ENCODE measurements at places on chromosomes 7 and 10.

- DNase-seq = no peak
These were observed 125.5 kb downstream of the PON1 start for GRCh38 chr7:95198863-95199262.

GRCh38 chr7:26723129-26723528, 141.3 kb downstream of the SKAP2 start:
- DNase-seq = no peak

DNA sequence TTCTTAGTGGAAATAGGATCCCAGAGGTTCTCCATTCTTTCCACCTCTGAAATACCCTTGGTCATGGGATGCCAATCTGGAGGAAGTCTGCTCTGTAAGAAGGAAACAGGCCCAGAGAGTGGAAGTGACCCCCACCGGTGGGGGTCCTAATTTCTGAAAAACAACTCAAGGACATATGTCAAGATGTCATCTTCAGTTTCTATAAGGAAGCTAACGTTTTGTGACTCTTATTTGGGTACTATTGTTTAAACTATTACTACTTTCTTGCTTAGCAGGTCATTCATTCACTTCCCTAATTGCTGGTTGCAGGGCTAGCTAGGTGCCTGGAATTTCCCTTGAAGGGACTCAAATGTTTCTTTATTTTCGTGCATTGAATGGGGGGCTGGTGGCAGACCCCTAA, 1.9 kb upstream of the ZNF775 start:
- DNase-seq = no peak

GRCh38 chr10:15223174-15223573, 54.7 kb upstream of the NMT2 start:
- DNase-seq = no peak

DNA sequence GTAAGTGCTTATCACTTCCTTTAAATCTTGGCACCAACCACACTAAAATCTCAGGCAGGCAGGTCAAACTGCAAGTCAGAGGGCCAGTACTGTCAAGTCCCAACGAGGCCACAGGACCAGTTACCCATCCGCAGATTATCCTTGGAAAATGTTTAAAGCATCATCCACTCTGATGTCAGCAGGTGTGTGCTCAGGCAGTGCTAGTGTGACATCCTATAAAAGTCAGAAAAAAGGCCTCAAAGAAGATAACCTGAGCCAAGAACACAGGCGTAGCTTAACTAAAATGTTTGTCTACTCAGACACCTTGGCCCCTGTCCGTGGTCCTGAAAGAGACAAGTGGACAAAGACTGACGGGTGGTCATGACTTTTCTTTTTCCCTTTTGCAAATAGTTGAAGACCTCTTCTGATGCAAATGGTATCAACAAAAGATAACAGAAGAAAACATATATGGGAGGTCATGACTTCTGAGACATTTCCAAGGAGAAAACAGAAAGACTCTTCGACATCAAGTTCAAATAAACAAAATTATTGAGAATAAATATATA, 309.3 kb downstream of the KCNMA1 start:
- DNase-seq = no peak

DNA sequence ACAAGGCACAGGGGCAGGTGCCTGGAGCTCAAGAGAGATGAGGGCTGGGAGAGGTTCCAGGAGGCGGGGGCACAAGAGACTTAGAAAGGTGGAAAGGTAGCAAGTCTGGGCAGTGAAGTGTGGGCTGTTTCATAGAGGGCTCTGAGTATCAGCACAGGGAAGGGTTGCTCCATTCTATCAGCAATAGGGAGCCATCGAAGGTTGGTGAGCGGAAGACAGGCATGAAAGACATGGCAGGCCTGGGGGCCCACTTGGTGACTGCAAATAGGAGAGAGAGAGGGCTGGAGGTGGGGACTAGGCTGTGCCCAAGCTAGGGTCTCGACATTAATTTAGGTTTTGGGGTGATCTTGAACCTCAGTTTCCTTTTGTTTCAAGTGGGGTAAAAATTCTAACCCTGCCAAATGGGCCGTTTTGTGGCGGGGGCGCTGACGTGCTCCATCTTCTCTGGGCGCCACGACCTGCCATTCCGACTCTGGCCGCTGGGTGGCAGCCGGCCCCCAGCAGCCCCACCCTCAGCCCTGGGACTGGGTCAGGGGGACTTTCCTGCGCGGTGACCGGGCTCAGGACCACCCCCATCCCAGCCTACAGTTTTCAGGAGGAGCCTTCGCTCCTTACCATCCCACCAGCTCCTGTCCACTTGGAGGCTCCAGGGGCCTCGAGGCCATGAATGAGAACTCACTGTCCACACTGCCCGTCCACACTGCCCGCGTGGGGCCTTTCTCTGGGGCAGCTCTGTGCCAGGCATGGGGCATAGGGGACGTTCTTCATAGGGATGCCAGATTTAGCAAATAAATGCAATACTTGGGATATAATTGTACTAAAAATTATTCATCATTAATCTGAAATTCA, 37.2 kb upstream of the PCBD1 start:
- peak; percentile 10 for DNase-seq

- no peak for DNase-seq
These were observed 2.7 kb downstream of the RHBDD2 start for GRCh38 chr7:75881436-75882095.

GRCh38 chr10:23869548-23869947, 339.4 kb upstream of the KIAA1217 start:
- DNase-seq = no peak

DNA sequence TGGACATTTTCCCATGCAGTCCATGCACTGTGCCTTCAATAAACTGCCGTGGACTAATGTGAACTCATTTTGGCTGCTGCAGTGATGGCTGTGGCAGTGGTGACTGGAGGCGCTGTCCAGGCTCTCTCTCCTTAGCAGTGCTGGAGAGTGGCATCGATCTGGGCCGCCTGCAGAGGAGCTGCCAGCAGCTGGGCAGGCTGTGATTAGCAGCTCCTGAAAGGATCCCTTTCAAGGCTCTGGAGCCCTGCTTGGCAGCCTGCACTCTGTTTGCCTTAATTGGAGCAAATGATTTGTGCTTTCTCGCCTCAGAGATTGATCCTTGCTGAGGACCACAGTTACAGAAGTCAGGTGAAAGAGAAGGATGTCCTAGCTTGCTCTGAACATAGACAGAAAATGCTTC, 130.1 kb upstream of the VWC2 start:
- DNase-seq = no peak

DNA sequence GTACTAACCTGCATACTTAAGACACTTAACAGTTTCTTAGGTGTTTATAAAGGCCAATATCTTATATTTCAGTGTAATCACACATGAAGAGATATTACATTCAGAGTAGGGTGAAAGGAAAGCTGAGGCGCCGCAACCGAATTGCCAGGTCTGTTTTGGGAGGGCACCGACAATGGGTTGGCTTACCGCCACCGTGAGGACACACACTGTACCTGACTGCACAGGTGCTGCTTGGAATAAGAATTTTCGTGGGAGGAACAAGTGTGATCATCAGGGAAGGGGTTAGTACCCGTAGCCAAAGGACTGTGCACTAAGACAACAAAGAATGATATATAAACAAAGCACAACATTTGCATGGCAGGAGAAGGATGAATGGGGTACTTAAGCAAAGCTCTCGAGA, 591.8 kb downstream of the SUGCT start:
- no peak for DNase-seq

DNA sequence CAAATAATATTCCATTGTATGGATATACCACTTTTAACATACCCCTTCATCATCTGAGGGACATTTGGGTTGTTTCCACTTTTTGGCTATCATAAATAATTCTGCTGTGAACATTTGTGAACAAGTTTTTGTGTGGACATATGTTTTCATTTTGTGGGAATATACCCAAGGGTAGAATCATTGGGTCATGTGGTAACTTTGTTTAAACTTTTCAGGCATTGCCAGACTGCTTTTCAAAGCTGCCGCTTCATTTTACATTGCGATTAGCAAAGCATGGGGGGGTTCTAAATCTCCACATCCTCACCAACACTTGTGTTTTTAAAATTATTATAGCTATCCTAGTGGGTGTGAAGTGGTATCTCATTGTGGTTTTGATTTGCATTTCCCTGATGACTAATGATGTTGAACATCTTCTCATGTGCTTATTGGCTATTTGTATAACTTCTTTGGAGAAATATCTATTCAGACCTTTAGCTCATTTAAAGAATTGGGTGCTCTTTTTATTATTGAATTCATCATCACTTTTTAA, 8.4 kb upstream of the HHEX start:
- DNase-seq = no peak

DNA sequence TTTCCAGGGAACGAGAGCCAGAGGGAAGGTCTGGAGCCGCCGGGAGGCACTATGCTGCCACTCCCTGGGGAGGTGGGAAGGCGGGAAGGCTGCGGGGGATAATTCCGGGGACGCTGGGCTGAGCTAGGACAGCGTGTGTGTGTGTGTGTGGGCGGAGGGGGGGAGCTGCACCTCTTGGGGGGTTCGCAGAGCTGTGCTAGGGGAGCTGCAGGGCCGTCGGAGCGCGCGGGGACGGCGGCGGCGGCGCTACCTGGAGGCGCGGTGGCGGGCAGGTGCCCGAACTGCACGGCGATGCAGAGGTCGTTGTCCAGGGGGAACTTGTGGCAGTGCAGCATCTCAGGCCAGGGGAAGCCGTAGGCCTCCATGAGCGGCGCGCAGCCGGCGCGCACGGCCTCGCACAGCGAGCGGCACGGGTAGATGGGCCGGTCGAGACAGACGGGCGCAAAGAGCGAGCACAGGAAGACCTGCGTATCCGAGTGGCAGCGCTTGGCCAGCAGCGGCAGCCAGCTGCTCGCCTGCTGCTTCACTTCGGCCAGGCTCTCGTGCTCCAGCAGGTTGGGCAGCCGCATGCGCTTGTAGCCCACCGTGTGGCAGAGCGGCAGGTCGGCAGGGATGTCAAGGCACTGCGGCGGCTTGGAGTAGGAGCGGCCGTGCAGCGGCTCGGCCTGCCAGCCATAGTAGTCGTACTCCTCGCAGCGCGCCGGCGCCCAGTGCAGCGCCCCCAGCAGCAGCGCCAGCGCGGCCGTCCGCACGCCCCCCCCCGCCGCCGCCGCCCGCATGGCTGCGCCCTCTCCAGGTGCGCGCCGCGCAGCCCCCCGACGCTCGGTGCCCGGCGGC, 526 bp downstream of the SFRP5 start:
- peak; percentile 32 for DNase-seq

DNA sequence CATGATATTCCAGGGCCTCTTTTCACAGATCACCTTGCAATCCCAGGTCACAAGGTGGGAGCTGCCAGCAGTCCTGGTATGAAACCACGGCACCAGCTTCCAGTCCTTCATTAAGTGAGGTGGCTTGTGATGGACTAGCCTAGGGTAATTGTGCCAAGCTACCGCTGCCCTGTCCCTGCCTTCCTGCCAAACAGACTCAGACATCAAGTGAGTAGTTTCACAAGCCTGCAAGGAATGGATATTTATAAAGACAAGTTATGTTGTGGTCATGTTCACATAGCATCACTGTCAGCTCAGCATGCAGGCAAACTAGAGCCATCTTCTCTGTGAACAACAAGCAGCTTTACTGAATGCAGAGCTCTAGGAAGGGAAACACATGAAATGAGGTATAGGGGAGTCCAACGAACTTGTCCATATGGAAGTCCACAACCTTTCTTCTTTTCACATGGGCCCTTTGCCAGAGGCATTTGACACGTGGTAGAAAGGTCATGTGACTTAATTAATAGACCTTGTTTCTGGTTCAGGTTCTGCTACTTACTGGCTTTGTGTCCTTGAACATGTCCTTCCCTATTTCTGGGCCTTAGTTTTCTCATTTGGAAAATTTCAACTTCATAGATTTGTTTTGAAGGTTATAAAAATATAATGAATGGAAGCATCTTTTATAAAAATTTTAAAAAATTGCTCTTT, 1061.2 kb downstream of the KCNMA1 start:
- DNase-seq = no peak

- DNase-seq = no peak
These were observed 45.8 kb upstream of the SRRM3 start for GRCh38 chr7:76155938-76156337.

DNA sequence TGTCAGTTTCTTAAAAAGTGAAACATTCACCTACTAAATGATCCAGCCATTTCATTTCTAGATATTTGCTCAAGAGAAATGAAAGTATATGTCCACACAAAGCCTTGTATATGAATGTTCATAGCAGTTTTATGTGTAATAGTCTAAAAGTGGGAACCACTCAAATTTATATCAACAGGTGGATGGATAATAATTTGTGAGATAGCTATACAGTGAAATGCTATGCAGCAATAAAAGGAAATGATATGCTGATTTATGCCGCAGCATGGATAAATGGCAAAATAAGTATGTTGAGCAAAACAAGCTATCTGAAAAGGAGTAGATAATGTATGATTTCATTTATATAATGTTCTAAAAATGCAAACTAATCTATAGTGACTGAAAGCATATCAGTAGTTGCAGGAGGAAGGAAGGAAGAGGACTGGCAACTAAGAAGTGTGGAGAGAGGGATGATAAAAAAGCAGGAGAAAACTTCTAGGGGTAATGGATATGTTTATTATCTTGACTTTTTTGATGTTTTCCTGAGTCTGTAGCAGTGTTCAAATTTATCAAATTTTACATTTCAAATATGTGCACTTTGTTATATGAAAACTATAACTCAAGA, 80.6 kb downstream of the ABCB5 start:
- DNase-seq = no peak

GRCh38 chr10:132153616-132154217, 33.0 kb upstream of the DPYSL4 start:
- no peak for DNase-seq

DNA sequence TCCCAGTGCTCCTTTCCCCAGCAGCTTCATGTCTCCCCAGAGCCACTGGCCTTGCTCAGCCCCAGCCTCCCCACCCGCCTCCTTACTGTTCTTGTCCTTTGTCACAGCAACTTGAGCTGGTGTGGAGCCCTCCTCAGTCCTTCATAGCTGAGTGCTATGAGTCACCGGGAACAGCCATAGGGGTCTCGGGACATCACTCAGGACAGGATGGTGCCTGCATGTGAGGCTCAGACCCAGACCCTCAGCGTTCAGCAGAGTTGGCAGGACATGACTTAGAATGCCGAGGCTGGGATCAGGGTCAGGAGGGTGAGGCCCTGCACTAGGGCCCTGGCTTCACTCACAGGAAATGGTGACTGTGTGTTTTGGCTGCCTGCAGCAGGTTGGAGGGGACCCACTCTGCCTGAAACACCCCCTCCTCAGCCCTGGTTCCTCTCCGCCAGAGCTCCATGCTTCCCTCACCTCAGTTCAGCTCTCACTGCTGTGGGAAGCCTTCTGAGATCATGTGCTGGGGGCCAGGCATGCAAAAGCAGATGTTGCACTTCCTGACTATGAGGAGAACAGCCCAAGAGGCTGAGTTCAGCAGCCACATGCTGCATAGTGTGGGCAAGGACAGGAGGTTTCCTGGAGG, 40.7 kb upstream of the GJD4 start:
- DNase-seq = no peak

DNA sequence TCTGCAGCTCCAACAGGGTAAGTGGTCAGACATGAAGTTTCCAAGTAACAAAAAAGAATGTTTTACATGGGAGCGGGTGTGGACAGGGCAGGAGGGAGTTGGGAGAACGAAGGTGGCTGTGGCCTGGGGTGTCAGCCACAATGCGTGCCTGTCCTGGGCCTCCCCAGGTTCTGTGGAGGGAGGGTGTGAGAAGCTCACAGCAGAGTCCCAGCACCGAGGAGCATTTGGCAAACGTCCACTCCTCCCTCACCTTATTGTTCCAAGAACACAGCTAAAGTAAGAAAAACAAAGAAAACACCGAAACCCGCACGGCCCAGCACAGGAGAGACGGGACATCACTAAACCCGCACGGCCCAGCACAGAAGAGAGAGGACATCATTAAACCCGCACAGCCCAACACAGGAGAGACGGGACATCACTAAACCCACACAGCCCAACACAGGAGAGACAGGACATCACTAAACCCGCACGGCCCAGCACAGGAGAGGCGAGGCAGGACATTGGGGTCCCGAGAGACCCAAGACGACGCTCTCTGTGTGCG, 226.4 kb downstream of the MAD1L1 start:
- DNase-seq = no peak

GRCh38 chr10:112082120-112082519, 101.4 kb downstream of the GPAM start:
- no peak for DNase-seq
